COR-L47 (cell line): ENCODE measurements at places on chromosomes 2 and 18.

DNA sequence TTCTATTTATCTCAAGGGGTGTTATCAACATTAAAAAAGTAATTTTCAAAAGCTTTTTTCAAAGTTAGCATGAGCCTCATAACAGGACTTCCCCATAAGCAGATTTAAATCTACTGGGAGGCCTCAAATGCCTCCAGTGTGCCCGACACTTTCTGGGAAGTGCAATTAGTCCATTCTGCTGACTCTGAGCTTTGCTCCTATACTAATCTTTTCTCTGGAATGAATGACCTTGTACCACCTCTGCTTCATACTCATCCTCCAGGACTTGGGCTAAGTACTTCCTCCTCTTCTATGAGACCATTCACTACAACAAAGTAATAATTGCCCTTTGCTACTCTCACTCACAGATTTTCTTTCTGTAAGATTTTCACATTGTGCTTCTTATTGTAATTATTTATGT is 111.1 kb downstream of the RIT2 start:
- DNase-seq = no peak

DNA sequence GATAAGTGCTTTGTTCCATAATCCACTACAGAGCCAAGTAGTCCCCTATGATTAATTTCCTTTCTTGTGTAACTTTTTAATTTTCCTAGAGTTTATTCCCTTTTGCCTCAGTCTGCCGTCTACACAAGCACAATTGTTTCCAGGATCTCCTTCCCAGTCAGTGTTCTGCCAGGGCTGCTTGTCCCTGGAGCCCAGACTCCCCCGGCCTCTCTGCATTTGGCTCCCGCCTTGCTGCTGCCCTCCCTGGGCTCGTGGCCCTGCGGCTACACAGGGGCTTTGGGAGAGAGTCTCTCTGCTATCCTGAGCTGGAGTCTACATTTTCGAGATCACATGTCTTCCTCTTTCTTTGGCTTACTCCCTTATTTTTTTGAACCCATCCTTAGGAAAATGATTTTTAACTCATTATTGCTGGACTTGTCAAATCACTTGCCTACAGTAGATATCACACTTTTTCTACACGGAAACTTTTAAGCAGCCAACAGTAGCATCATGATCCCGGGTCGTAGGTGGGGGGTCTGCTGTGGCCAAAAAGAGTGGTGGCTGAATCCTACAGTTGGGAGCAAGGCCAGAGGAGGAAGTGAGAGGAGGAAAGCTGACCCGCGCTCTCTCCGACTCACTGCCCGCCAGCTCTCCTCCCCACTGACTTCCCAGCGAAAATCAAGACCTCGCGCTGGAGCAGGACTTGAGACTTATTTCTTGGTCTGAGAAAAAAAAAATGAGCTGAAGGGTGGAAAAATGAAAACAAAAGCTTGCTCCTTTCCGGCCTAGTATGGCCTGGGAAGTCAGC is 9.4 kb downstream of the FBLN7 start:
- no peak for DNase-seq

DNA sequence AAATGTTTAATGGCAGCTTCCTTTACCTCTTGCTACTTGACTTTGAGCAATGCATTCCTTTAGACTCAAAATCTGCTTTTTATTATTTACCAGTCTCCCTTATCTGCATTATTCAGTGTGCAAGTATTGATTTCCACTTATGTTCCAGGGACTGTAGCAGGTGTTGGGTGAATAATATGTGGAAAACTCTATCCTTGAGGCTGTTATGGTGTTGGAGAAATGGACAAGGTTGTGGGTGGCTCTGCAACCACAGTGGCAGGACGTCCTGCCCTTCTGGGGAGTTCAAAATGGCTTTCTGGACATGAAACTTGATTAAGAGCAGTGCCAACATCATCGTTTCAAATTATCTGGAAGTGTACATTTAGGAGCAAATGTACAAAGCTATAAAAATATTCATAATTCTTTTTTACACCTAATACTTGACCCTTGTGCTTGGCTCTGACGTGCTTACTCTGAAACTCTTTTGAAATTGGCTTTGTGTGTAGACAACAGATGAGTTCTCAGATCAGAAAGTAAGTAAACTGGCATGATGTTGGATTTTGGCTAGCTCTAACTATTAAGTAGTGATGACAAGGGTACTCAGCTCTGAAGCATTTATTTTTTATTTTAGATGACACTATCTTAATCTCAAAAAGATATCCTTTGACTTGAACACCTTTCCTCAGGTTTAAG is 766.2 kb downstream of the DPP10 start:
- DNase-seq = no peak

- DNase-seq = no peak
These were observed 91.0 kb downstream of the ADCYAP1 start for GRCh38 chr18:995629-996028.

- no peak for DNase-seq
These were observed 144.9 kb downstream of the KCTD1 start for GRCh38 chr18:26403491-26403890.

DNA sequence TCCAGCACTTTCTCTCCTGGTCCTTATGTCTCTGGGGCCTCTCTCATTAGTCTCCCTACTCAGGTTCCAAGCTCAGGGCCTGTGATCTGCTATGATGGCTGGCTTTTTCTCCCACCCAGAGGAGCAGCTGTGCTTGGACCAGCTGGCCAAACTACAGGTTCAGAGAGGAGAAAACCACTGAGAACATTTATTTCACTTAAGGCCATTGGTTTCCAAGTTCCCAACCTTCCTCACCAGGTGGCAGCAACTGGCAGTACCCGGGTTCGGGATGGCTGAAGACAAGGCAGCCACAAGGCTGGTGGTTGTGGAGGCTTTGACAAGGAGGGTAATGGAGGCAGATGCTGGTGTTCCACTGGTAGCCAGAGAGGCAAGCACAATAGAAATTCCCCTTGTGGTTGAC is 29.9 kb upstream of the SELENOI start:
- DNase-seq = no peak

- DNase-seq = no peak
These were observed 404.8 kb downstream of the LNPK start for GRCh38 chr2:175597286-175597685.

DNA sequence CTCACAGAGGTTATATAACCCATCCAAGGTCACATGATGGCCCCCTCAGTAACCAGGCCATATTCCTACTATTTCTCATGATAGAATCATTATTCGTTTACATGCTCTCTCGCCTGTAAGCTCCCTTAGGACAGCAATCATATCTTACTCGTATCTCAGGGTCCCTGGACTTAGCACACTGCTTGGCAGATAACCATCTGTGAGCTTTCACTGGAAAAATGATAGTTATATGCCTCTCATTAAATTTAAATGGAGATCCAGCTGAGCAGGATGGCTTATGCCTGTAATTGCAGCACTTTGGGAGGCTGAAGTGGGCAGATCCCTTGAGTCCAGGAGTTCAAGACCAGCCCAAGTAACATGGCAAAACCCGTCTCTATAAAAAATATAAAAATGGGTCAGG is 21.9 kb downstream of the KIF3C start:
- no peak for DNase-seq

DNA sequence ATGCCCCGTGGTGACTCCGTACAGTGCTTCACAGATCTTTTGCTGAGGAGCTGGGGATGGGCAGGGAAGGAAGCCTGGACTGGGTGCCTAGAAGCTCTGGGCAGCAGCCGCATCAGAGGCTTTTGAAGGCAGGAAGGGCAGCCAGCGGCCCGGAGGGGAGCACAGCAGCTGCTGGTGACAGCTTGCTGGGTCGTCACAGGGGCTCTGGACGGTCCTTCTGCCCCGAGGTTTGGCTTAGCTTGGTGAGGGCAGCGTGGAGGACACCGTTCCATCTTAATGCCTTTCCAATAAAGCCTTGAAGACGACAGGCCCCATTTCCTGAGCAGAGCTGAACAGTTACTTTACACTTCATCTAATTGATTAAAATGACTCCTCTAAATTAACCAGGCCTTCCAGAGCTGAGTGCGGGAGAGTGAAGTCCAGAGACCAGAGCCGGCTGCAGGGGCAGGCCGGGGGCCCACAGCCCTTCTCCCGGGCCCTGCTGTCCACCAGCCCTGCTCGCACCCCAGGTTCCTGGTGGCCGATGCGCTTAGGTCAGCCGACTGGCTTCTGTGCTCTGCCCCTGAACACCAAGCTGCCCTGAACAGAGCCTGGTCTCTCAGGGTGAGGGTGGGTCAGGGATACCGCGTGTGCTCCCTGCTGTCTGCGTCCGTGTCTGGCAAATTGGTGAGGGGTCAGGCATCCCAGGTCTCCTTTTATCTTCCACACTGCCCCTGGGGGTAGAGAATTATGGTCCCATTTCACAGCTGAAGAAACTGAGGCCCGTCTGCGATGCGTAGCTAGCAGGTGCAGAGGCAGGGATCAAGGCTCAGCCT is 43.5 kb downstream of the RRM2 start:
- no peak for DNase-seq

GRCh38 chr18:23284629-23285028 is 149.3 kb downstream of the CABLES1 start:
- no peak for DNase-seq

- DNase-seq = no peak
These were observed 101.6 kb downstream of the AP1S3 start for GRCh38 chr2:223735659-223736244.
